ENCODE measurements at places on chromosomes 12 and 14.

GRCh38 chr12:43599066-43599465 lies 47.1 kb upstream of the ADAMTS20 start:
- DNase-seq: no peak

GRCh38 chr14:54715239-54715638 lies 148.3 kb downstream of the SAMD4A start:
- DNase-seq: no peak

GRCh38 chr14:70139384-70139783 lies 49.4 kb downstream of the SLC8A3 start:
- no peak for DNase-seq

DNA sequence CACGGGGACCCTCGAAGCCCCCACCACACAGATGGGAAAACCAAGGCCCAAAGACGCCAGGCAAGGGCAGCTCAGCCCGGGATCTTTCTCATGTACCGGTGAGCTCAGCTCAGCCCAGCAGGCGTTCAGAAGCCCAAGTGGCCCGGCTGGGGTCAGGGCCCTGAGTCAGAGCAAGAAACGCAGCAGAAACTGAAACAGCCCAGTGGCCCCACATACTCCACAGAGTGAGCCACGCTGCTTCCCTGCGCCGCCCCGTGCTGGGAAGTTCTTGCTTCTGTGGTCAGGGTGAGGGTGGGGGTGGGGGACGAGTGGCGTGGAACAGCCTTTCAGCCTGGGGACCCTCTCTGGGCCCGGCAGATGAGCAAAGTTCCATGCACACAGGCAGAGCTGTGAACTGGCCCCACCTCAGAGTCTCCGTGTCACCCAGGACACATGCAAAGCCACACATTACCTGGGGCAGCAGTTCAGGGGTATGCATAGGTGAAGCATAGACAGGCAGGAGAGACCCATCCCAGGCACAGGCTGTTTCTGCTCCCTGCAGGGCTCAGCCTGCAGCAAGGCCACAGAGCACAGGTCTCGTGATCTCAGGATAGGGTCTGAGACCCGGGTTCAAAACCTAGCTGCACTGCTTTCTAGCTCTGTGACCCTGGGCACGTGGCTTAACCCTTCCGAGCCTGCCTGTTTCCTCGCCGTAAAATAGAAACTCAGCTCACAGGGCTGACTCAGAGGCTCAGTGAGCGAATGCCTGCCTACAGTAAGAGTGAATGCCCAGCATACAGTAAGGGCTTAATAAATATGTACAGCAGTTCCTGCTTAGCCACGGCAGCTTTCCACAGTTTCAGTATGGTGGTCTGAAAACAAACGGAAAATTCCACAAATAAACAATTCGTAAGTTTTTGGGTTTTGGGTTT lies 21.6 kb downstream of the NCOR2 start:
- peak; percentile 35 for DNase-seq

GRCh38 chr12:70366581-70367257 lies 629 bp downstream of the KCNMB4 start:
- peak; percentile 53 for DNase-seq

GRCh38 chr12:89573051-89573810 lies 47.4 kb upstream of the POC1B start:
- no peak for DNase-seq

GRCh38 chr12:52081263-52081733 lies 1.8 kb downstream of the SMIM41 start:
- DNase-seq: no peak

GRCh38 chr14:103624860-103625259 lies 4.2 kb upstream of the KLC1 start:
- DNase-seq: peak; percentile 20

DNA sequence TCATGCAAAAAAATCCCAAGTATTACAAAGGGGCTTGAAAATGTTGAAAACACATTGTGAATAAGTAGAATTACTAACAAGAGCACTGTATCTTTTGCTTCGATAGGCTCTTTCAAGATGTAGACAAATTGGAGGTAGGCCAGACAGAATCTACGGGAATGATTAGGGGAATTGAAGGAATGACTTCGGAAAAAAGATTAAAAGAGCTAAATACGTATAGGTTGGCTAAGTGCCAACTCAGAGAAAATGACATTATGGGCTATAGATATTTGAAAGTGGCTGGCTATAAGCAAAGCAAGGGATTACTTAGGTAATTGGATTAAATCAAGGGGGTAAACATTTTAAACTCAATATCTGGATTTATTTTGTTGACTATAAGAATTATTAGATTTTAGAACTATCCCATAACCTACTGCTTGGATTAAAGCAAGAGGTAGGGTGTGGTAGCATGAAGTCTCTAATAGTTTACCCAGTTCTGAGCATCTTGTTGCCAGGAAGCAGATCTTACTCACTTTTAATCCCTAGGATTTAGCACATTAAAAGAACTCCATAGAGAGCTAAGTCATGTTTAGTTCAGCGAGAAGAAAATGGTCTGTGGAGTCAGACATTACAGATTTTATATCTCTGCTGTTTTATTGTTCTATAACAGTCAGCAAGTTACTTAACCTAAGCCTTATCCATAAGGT lies 489.8 kb downstream of the DIO2 start:
- no peak for DNase-seq

- DNase-seq: no peak
These were observed 168.2 kb upstream of the TMEM132C start for GRCh38 chr12:128098730-128099129.

DNA sequence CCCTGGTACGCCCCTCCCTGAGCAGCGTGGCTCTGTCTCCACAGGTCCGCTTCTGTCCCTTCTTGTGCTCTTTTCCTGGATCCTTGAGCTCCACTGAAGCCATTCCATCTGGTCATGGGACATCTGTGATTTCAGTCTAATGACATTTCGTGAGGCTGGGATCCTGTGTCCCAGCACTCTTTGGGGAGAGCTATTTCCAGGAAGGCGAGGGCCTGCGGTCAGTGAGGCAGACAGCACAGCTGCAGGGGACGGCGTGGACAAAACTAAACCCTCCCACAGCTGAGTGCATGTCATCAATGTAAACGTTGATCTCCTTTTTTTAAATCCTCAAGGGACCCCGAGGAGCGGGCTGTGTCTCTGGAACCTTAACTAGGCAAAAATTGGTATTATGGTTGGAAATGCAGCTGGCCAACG lies 127.7 kb downstream of the DACT1 start:
- DNase-seq: no peak

DNA sequence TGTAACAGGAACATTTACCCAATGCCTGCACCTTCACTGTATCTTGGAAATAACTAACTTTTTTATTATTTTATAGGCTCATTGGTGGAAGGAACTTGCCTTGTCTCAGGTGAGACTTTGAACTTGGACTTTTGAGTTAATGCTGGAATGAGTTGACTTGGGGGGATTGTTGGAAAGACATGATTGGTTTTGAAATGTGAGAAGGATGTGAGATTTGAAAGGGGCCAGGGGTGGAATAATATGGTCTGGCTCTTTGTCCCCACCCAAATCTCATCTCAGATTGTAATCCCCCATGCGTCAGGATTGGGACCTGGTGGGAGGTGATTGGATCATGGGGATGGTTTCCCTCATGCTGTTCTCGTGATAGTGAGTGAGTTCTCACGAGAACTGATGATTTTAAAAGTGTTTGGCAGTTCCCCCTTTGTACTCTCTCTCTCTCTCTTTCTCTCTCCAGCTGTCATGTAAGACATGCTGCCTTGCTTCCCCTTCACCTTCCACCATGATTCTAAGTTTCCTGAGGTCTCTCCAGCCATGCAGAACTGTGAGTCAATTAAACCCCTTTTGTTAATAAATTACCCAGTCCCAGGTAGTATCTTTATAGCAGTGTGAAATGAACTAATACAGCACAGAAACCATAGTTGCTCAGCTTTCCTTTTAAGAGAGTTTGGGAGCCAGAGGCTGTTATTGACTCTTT lies 244.1 kb downstream of the BTG1 start:
- DNase-seq: no peak

- DNase-seq: peak; percentile 45
These were observed 652 bp downstream of the SUPT16H start for GRCh38 chr14:21382886-21383847.

DNA sequence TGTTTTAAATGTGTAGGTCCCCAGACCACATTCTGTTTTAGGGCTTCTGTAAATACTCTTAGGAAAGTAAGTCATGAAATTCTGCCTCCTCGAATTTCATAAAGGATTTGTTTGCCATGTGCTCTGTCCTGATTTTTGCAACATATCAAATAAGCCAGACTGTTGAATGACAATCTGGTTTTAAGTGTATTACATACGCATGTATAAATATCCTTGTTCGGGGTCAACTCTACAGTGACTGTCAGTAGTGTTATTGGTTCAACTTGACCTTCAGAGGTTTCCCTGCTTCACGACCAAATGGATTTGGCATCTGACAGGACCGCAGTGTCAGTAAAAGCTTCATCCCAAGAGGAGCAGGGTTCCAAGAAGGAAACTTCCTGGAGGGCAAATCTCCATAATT lies 52.7 kb downstream of the PPM1A start:
- DNase-seq: no peak

GRCh38 chr14:92540472-92541048 lies 27.0 kb downstream of the RIN3 start:
- no peak for DNase-seq

GRCh38 chr12:124030008-124030407 lies 57.0 kb downstream of the ZNF664 start:
- no peak for DNase-seq

- DNase-seq: no peak
These were observed 256.2 kb downstream of the DAD1 start for GRCh38 chr14:22332686-22333421.

DNA sequence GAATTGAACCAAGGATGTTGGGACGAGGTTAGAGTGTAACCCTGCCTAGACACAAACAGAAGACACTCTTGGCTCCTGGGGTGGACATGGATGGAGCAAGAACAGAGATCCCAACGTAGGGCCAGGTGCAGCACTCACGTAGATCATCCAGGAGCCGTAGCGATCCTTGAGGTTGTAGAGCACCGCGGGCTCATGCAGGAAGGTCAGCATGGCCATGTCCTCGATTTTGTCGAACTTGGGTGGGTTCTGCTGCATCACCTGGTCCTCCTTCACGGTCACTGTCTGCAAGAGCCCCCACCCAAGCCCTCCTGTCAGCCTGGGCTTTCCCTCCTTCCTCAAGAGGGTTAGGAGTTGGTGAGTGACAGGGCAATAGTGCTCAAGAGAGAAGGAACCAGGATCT lies 2.5 kb downstream of the MYH7 start:
- DNase-seq: no peak

DNA sequence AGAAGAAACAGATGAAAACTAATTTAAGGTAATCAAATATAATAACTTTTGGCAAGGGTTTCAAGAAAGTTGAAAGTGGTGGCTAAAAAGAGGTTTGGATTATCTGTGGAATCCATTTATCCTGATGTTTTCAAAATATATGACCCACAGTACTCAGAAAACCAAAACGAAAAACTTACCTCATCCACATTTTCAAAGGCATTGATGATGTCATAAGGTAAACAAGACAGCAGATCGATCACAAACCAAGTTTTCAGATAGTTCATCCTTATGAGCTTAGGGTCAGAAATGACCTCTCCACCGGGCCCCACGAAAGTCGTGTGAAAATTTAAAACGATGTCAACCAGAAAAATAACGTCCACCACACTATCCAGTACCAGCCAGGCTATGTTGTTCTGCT lies 64.6 kb downstream of the KCNH5 start:
- no peak for DNase-seq

- no peak for DNase-seq
These were observed 286.8 kb downstream of the LRIG3 start for GRCh38 chr12:58633479-58633878.

GRCh38 chr14:100694579-100695422 lies 31.9 kb upstream of the DLK1 start:
- DNase-seq: no peak

GRCh38 chr12:1692895-1693610 lies 2.2 kb downstream of the ADIPOR2 start:
- no peak for DNase-seq

DNA sequence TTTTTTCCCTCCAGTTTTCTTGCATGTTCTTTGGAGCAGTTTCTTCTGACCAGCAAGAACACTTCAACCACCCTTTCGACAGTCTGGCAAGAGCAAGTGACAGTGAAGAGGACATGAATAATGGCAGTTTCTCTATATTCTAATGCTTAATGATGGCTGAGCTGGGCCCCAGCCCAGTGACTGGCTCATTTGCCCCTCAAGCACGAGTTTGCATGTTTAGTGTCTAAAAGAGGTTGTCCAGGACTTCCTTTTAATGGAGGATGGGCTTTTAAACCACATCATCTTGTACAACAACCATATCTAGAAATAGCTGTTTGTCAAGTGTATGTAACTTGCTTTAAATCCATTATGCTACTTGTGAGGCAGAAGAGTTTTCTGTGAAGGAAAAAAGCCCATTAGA lies 28.4 kb downstream of the RAD9B start:
- DNase-seq: no peak

- no peak for DNase-seq
These were observed 250.6 kb downstream of the AEBP2 start for GRCh38 chr12:19689801-19690472.

GRCh38 chr14:68401855-68402254 lies 391.0 kb downstream of the ZFP36L1 start:
- no peak for DNase-seq

GRCh38 chr12:110853836-110854235 lies 7.0 kb downstream of the CCDC63 start:
- no peak for DNase-seq

- no peak for DNase-seq
These were observed 55.7 kb upstream of the PRPF39 start for GRCh38 chr14:45028107-45028626.

DNA sequence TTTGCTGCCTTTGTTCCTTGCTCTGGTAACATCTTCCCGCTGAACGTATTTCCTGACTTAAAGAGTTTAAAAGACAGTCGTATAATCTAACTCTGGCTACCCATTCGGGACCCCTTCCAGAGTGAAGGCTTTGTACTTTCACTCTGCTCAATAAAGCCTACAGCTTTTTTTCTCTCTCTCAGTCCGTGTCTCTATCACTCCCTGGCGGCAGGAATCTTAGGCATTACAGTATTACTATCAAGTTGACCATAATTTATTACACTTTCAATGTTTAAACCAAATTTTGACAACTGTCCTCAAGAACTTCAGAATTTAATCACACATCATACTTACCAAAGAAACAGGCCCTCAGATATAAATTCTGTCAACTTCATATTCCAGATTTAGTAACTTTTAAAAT lies 967.9 kb downstream of the FSCB start:
- DNase-seq: no peak

GRCh38 chr12:56154818-56155217 lies 2.4 kb downstream of the MYL6B start:
- DNase-seq: no peak

All from stimulated activated CD4-positive, alpha-beta T cell treated with anti-CD3 and anti-CD28 coated beads, Interleukin-4, amount 100 ng/mL, for 1 hour (primary cell).